NCI-H146 (cell line): ENCODE measurements at places on chromosomes 7 and 10.

- no peak for DNase-seq
Measured at GRCh38 chr7:28708033-28708951, 249.8 kb downstream of the TRIL start.

DNA sequence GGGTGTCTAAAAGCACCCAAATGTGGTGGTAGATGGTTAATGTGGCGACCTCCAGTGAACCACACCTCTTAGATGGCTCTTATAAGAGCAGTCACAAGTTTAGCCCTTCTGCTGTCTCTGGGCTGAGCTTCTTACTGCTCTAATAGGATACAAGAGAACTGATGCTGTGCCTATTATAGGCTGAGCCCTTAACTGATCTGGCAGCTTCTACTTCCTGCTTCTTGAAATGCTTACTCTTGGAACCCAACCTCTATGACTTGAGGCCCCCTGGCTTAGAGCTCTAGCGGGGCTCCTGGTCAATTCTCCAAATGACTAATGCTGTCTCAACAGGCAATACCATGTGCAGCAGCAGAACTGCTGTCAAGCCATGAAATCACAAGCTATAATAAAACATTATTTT, 35.0 kb upstream of the LSM8 start:
- DNase-seq = no peak

DNA sequence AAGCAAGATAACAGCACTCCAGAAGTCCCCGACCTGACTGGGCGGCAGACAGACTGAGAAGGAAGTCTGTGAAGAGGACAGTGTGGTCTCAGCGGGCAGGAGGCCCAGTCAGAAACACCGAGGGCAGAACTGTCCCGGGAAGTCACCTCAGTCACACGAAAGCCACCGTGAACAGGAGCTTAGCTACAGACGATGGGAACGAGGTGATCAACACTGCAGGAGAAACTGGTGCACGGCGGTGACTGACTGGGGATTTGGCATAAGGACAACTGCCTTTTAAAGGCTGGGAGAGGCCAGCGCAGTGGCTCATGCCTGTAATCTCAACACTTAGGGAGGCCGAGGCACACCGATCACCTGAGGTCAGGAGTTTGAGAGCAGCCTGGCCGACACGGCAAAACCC, 217.8 kb downstream of the PTPRN2 start:
- no peak for DNase-seq

- peak; percentile 90 for DNase-seq
Measured at GRCh38 chr10:102678842-102679289, 34.6 kb downstream of the TRIM8 start.

- DNase-seq = no peak
Measured at GRCh38 chr10:31926160-31926559, 2.5 kb downstream of the ARHGAP12 start.

DNA sequence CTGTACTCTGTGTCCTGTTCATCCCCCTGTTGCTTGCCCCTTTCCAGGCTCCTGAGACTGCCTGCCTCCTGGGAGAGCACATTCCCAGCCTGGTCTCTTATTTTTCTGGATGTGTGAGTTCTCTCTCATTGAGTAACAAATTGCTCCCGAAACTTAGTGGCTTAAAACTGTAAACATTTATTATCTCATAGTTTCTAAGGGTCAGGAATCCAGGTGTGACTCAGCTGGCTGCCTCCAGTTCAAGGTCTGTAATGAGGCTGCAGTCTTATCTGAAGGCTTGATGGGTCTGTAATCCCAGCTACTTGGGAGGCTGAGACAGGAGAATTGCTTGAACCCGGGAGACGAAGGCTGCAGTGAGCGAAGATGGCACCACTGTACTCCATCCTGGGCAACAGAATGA, 53.6 kb upstream of the PRR15 start:
- no peak for DNase-seq

DNA sequence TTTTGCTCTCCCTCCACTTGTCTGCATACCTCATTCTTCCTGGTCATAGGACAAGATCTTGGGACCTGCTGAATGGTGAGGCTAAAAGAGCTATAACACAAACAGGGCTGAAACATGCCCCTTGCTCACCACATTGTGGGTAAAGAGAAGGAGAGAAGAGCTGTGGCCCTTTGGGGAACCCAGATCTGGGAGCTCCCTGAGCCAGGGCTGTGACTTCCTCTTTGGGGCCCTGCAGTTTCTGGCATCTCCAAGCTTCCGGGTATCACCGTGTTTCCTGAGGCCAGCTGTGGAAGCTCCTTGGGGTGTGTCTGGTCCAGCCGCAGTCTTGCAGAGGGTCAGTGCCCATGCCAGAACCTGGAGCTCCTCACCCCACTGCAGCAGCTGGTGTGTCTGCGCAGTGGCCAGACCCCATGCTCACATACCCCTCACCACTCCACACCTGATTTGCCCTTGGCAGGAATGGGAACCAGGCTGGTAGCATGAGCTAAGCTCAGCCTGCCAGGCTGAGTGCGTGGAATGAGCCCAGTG, 34.0 kb downstream of the DKK1 start:
- DNase-seq = no peak

DNA sequence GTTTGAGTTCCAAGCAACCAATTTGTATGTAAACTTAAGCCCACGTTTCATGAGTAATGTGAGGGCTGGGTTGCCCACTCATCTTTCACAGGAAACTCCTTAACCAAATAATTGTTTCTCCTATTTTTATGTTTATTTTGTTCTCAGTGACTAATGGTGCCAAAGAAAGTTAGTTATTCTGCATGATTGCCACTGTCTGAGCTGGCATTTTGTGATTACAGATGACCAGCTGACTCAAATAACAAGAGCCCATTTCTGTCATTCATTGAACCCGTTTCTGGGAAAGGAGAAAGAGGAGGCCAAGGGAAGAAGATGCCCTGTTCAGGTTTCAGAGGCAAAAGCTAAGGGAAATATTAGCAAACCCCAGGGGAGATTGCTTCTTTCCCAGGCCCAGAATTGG, 186.9 kb upstream of the MYO3A start:
- DNase-seq = no peak

DNA sequence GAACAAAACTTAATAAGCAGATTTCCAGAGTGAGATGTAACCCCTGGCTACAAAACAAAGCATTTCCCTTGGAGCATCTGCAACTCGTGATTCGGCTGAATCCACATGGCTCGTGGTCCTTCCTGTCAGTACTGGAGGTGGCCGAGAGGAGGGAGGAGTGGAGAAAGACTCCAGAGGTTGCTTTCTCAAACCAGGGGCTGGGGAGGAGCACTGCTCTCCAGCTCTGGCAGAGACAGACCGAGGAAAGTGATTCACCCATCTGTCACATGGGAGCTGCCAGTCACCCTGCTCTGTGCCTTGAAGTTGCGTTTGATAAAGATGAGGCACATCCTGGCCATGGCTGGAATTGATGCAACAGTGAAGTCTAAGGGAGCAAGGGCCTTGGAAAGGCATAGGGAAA, 72.7 kb downstream of the COL13A1 start:
- no peak for DNase-seq

GRCh38 chr7:100888988-100889750, at the start of gene UFSP1:
Gene UFSP1, minus strand, starts transcription at chr7:100889715. Its CDS starts 444 bp downstream, at chr7:100889271.
- peak; percentile 76 for DNase-seq

DNA sequence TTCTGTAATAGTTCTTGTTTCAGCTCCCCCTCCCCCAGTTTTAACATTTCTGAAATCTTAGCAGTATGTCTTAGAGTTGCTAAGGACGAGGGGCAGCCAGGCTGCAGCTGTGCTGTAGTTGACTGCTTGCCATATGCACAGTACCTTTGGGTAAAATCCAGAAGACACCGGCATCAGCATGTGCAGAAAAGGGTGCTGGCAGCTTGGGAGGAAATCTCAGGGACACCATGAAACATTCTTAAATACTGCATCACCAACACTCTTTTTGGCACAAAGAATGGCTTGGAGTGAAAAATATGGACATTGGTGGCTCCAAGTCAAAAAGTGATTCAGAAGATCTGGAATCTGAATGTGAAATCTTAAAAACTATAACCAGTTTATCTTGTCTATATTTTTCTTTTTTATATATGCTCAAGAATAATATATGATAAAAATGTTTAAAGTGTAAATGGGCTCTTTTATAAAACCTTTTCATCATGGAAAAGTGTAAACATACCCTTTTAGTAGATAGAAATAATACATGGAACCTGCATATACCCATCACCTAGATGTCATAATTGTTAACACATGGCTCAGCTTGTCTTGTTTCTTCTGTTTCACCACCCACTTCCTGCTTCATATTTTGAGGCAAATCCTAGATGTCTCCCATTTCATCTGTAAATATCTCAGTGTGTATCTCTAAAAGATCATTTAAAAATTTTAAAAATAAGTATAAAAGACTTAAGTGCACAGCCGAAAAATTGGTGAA, 34.4 kb upstream of the ARMS2 start:
- DNase-seq = no peak

DNA sequence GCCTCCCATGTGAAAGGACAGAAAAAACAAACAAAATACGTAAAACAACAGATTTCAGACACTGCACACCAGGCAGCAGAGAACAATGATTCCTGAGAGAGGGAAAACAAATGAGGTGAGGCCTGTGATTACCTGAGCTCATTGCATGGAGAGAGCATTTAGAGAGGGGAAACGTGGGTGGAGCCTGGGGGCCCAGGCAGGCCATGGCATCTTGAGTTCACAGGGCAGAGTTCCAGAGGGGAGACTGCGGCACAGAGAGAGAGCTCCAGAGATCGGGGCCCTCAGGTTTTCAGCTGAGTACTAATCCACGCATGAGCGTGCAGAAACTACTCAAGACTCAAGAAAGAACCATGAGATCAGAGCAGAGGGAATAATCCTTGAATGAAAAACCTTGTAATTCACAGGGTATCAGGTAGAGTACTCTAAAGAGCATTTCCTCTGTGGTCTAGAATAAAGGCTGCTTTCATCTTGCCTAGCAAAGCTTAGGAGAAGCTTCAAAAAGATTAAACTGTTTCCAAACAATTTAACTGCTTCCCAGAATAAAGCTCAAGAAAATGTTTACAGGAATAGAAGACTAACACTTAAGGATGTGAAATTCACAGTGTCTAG, 46.6 kb upstream of the ARHGAP12 start:
- DNase-seq = peak; percentile 1

DNA sequence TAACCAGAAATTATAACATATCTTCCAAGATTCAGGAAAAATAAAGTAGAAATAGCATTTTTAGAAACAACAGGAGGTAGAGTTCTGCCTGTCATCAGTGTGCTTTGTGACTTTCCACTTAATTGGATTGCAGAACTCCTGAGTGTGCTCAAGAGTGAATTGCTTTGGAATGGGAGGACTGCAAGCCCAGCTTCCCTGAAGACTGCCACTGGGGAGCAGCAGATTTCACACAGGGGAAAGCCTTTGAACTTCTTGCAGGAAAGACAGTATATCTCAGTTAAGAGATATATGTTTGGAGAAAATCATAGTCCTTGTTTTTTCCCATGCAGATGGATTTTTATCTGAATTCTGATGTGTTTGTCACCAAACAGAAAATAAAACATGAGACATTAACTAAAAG, 124.5 kb downstream of the TMEM168 start:
- no peak for DNase-seq

DNA sequence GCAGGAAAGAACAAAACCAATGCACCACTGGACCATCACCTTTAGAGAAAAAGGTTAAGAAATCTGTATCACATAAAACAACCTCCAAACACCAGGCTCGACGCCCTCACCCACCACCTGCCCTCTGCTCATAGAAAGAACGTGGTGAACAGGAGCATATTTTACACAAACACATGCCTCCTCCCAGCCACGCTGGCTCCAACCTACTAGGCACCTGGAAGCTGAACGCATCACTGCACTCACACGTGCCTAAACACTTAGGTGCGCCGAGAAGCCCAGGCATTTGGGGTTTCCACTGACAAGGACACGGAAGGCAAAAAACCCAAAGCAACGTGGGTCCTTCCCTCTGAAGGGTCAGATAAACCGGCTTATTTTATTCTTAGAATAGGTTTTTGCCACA, 56.0 kb downstream of the PTPRN2 start:
- DNase-seq = no peak

- no peak for DNase-seq
Measured at GRCh38 chr7:85686401-85687181, 499.7 kb upstream of the SEMA3D start.

DNA sequence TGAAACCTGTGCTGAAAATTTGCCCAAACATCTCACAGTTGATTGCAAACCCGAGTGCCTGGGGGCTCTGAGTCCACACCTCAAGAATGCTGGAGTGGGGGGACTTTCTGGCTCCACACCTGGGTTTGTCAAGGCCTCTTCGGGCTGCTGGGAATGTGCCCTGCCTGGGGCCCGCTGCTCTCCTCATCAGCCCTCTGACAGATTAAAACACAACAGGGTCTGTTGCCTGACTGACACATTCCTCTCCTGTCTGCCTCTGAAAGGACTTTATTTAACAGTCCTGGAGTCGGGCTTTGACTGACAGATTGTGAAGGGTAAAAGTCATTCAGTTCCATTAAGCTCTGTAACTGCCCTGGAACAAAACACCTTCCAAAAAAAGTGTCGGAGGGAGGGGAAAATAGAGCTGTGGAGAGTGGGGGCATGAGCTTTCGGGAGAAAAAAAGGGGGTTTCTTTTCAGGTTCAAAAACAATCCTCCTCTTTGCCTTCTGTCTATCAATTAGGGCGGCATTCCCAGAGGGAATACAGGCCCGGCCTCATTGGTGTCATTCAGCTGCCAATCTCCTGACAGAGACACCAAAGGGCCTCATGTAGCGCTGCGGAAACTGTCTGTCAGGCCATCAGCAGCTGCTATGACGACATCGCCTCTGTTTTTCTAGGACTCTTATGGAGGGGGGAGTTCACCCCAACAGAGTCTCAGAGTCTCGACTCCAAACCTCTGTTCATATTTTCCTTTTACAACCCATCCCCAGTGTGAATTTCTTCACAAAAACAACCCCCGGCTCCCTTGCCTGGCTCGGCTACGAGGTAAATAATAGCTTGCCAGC, 398.8 kb upstream of the NFE2L3 start:
- no peak for DNase-seq

DNA sequence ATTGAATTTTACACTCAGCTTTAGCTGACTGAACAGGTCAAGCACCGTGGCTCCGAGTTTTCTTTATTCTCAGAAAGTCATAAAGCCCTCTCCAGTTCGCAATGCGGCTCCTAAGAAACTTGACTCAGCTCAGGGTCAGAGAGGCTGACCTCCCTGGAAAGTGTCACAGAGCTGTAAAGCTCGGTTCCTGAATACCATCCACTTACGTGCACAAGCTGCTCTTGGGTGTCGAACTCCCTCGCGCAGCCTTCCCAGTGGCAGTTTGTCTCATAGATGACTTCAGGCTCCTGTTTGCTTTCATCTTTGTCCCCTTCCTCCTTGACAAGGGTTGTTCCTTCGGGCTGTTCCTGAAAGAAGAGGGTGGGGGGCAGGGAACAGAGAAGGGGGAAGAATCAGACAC, 213.7 kb downstream of the GLI3 start:
- DNase-seq = no peak

GRCh38 chr10:48550071-48550691, 54.7 kb downstream of the ARHGAP22 start:
- no peak for DNase-seq

- DNase-seq = no peak
Measured at GRCh38 chr7:30196408-30196807, 61.6 kb downstream of the MTURN start.

GRCh38 chr7:93890041-93890463, 501 bp downstream of the TFPI2 start:
- DNase-seq = no peak

DNA sequence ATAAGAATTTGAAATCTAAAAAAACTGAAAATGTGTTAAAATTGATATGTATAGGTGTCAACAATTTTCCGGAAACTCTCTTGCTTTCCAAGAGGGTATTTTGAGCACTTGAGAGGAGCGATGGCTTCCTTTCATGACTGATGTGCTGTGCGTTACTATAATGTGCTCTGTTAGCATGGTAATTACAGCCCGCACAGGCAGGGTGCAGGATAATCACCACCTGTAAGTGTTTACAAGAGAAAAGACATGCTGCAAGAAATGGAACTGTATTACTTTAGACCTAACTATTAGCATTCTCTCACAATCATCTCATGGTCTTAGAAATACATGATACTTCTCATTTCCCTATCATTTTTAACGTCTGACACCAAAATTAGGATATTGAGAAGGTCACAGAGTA, 92.4 kb upstream of the ADARB2 start:
- DNase-seq = no peak
